NCI-H1092 treated with DMSO at 0.1 percent for 48 hours (cell line): ENCODE measurements at places on chromosomes 16 and 17.

- DNase-seq = no peak
These were observed 1.2 kb upstream of the FOXF1 start for GRCh38 chr16:86508947-86509758.

DNA sequence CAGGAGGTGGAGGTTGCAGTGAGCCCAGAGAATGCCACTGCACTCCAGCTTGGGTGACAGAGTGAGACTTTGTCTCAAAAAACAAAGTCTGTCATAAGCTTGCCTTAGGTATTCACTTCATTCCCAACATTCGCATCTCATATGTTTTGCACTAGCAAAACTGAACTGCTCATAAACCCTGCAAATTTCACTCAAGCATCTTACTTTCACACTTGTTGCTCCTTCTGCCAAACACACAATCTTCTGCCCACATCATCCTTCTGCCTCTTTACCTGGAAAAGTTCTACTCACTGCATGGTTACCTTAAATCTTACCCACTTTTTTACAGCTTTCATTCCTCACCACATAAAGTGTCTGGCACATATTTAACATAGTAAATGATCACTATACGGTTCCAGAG is 152.5 kb downstream of the USP22 start:
- DNase-seq = no peak

DNA sequence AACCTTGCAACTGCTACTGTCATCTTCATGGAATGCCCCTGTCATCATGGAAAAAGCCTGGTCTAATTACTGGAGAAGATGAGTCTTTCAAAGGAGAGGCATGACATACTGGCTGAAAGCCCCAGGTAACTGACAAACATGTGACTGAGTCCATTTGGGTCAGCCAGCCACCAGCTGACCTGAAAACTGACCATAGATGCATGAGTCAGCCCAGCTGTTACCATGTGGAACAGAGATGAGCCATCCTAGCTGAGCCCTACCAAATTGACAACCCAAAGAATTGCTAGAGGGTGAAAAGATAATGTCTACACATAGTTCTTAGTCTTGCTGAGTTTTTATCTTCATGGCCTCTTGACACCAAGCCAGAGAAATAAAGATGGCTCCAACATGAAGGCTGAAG is 311.8 kb downstream of the UTP18 start:
- DNase-seq = no peak

- no peak for DNase-seq
These were observed 82.8 kb downstream of the SNX29 start for GRCh38 chr16:12059216-12059769.
